ENCODE measurements at places on chromosomes 4 and X.

- DNase-seq = no peak
Measured at GRCh38 chr4:41533680-41534079, 4.3 kb upstream of the LIMCH1 start.

DNA sequence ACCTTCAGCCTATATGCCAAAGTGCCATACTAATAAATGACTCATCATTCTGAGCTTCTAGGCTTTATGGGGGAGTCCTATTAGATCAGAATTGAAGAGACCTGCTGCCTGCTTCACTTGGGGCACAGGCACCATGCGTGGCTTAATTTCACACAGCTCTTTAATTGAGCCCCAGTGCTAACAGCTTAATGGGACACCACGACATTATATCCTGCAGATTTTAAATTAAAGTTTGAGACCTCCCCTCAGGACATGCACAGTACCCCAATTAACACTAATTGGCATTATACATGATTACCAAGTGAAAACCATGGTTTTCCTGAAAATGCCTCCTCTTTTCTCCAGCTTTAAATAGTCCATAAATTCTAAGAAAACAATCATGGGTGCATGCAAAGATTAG, 6.8 kb downstream of the C1QTNF7 start:
- no peak for DNase-seq

DNA sequence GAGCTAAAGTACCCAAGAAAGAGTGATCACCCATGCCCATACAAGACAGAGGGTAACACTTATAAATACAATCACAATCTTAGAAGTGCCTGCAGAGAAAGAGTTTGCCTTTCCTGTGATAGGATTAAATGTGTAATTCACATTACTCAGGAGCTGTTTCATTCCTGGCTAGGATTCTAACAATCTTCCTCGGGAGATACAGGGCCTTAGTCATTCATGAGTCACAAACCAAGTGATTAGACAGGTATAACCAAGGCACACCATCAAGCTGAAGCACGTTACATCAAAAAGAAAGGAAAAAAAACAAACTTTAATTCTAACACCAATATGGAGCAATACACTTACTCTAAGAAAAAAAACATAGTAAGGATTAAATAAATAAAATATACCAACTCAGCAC, 14.9 kb downstream of the ABCG2 start:
- DNase-seq = no peak

DNA sequence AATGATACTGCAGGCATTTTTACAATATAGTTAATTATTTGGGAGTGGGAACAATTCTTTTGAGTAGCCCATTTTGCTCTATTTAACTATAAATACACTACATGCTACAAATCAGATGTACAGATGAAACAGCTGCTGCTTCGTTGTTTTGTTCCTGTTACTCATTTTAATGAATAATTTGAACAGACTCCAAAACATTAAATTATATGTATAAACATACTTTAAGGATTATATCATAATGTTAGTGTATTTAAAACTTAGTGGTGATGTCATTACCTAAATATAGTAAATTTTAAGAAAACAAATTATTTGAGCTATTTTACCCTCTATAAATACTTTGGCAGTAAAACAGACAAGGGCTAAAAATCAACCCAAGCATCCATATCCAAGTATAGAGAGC, 60.7 kb downstream of the GAB1 start:
- DNase-seq = no peak

DNA sequence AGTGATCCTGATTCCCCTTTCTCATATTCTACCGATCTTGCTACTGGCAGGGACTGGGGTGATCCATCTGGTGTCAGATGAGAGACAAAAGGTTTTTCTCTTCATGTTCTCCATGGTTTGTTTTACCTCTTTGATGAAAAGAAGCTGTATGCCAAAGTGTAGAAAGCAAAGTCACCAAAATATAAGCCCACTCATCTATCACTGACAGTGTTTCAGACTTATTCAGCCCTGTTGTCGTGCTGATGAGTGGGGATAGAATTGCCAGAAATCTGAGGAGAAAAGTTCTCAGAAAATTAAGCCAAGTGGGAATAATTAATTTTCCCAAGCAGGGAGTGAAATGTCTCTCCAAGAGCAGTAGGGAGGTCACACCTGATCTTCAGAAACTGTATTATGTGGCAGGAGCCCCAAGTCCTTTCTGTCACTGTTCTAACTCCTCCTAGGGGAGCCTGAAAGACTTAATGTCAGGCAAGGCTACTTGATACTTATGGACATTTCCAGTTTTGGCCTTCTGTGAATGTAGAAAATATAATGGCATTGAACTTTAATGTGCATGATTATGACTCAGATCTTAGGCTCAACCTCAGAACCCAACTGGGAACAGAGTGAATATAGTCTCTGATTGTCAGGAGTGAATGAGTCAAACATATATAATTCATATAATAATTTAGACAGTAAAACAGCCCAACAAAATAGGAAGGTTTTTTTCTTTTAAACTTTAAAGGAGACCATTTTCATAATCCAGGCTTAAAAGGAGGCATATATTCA, 298.1 kb downstream of the ANKRD50 start:
- no peak for DNase-seq

GRCh38 chr4:41140410-41140809, 73.9 kb downstream of the APBB2 start:
- DNase-seq = no peak

DNA sequence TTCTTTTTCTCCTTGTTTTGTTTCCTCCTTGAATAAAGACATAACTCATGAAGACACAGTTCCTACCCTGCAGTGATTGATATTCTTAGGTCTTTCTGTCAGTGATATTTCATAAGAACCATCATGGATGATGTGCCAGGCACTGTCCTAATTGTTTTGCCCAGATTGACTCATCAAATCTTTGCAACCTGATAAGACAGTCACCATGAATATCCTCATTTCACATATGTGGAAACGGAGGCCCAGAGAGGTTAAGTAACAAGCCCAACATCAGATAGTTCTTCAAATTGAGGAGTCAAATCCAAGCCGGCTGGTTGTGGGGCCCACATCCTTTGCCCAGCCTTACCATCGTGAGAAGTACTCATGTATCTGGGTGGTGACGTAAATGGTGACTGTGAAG, 69.9 kb downstream of the SEL1L3 start:
- no peak for DNase-seq

DNA sequence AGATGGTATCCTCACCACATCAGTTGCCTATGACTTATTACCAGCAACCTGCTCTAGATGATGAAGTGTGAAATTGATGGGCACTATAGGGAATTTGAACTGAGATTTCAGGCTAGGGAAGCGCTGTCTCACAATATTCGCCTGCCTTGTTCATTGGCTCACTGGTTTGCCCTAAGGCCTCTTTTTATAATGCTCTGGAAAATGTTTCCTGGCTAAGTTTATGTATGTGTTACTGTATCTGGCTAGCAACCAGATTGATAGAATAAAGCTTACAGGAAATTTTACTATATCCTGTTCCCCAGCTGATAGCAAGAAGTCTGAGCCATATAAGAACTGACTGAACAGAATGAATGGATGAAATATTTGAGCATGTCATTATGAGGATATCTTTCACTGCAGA, 71.6 kb downstream of the GSTCD start:
- no peak for DNase-seq

DNA sequence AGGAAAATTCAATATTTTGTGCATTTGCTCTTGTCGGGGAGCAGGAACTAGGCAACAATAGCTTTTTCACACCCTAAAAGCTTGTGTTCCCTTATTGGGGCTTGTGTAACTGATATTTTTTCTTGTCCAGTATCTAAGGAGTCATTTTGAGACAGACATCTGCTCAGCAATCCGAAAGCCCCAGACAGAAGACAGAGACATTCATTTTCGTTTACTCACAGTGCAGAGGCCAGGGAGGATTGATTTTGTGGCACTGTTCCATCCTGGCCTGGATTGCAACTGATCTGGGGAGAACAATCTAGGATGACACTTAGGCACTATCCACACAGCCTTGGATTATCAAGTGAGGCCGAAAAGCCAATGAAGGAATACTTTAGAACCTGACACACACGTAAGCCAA, 27.4 kb upstream of the PLAC1 start:
- DNase-seq = no peak

DNA sequence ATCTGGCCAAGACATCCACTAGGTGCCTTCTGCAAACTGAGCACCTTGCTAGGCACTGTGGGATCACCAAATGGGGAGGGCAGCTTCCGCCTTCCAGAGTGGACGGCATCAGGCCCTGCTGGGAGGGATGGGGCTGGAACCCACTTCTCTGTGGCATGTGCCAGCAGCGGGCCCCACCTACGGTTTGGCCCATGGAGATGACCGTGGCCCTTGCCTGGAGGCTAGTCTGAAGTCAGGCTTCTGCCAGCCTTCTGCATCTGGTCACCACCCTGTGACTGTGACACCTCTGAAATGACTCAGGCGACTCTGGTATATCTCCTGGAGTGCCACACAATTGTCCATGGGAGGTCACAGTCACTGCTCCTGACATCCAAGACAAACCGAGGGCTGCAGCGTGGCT, 7.2 kb downstream of the SSR4 start:
- DNase-seq = no peak

DNA sequence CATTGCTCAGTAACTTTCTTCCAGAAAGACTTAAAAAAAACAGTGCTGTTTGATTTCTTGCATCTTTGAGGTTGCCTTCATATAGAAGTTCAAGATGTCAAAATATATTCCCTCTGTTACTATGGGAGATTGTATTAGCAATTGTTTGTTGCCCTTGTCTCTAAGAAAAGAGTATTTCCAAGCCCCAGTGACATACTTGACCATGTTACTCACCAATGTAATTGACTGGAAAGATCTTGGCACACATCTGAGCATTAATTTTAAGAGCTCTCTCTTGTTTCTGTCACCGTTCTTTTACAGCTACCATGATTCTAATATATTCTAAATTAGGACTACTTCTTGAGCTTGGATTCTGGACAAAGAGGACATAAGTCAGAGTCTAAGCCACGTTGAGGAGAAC, 902.7 kb upstream of the EPHA5 start:
- no peak for DNase-seq

DNA sequence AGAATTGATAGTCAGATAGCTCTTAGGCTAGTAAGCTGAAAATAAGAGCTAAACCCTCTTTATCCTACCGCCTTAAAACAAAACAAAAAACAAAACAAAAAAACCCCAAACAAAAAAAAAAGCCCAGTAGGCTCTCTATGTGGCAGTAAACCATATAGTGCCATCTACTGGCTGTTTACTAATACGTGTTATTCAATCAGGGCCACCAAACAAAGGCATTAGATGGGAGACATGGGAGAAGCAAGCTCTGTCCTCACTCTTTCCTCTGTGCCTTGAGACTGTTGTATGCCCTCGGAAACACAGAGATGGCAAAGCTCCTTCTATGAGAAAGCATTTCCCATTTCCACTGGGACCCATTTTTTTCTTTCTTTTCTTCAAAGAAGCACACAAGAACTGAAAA, 148.8 kb upstream of the MID1 start:
- DNase-seq = no peak

DNA sequence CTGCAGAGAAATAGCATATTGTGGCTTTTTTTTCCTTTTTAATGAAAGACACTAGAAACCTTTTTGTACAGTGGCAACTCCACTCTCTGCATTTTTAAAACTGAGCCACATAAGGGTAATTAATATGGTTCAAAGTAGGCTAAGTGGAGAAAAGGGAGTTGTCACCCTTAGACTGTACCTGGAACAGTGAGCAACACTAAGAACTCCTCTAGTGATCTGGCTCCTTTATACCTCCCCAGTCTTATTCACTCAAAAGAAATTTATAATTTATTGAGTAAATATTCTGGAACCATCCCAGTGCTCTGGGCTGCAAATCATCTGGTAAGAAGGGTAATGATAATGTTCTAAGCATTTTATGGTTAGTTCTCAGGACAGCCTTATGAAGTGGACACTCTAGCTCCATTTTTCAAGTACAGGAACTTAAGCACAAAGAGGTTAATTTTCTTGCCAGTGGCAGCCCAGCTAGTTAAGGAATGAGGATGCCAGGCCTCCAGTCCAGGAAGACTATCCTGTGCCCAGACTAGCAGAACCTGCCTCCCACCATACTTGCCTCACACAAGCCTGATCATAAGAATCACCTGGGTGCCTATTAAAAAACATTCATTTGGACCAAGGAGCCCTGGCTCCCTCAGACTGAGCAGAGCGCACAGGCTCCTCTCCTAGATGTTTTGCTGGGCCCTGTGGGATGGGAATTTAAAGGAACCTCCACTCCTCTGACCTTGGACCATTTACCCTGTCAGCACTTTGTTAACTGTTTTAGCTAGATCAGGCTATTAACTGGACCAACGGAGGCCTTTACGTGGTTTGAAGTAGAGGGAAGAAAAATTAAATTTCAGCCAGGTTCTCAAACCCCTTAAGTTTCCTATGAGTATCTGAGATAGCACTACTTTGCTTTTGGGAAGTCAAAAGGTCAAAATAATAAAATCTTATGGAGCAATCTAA, 102.6 kb downstream of the PDE5A start:
- no peak for DNase-seq

- DNase-seq = no peak
Measured at GRCh38 chrX:48541140-48541814, 1.8 kb downstream of the TBC1D25 start.

DNA sequence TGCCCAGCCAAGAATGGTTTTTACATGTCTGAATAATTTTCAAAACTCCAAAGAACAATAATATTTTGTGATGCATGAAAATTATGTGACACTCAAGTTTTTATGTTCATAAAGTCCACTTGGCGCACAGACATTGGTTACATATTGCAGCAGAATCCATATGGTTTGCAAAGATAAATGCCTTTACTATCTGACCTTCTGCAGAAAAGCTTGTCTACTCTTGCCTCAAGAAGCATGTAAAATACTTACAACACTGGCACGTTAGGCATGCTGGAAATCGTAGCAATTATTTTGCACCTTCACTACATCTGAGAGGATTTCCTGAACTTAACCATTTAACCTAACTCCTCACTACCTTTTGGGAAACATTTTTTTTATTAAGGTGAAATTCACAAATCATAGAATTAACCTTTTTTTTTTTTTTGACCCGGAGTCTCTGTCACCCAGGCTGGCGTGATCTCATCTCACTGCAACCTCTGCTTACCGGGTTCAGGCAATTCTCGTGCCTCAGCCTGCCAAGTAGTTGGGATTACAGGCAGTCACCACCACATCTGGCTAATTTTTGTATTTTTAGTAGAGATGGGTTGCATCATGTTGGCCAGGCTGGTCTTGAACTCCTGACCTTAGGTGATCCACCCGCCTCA, 3.5 kb upstream of the XG start:
- DNase-seq = no peak

GRCh38 chrX:79408623-79409322, 41.6 kb upstream of the ITM2A start:
- DNase-seq = no peak

DNA sequence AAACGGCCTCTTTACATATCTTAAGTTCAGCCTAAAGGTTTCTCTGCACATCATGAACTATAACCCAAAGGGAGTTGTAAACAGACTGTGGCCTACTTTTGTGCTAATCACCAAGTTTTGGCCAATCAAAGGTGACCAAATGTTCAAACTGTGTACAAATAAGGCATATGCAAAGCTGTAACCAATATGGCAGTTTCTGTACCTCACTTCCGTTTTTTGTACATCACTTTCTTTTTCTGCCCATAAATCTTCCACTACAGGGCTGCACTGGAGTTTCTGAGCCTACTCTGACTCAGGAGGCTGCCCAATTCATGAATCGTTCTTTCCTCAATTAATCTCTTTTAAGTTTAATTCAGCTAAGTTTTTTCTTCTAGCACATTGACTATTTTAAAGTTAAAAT, 318.7 kb downstream of the SLC7A11 start:
- no peak for DNase-seq

Measured in mesothelial cell of epicardium (in vitro differentiated cells).